CD8-positive, alpha-beta T cell (primary cell): ENCODE measurements at places on chromosomes 5 and 9.
A peak's percentile ranks its signal among the peaks of the same experiment; 100 is the strongest.

DNA sequence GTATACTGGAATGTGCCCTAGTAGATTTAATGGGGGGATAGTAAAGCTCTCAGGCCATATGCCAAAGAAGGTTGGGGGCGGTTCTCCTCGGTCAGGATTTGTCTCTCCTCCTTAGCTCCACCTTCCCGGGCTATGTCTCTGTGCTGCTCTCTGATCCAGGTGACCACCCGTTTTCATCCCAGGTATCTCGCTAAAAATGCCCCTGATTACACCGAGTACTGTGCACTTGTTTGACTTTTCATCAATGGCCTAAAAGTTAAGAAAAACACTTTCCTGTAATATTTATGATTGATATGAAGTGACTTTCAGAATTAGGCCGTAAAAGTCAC, 724 bp downstream of the NDUFS6 start:
- DNase-seq: no peak

DNA sequence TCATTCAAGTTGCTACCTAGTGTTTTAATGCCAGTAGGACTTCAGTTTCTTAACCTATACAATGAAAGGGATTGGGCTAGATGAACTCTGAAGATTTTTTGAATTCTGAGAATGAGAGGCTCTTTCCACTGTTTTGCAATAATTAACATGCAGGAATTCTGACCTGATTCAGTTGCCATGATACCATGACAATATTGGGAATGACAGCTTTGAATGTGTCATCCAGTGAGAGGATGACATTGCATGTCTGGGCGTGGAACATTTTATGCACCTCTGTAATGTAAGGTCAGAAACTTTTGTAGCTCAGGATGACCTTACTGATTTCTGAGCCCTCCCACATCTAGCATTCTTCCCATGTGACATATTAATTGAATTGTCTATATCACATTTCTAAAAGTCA, 30.6 kb upstream of the SPINK5 start:
- DNase-seq: no peak

DNA sequence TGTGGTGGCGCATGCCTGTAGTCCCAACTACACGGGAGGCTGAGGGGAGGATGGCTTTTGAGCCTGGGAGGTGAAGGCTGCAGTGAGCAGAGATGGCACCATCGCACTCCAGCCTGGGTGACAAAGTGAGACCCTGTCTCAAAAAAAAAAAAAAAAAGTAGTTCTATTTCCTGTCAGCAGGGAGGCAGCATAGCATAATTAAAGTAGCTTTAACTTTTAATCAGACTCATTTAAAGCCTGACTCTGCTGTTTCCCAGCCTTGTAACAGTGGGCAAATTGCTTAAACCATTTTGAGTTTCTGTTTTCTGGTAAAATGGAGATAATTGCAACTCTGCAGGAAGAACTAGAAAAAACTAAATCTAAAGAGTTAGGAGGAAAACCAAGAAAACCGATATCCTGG, 31.2 kb downstream of the CNOT6 start:
- DNase-seq: no peak

DNA sequence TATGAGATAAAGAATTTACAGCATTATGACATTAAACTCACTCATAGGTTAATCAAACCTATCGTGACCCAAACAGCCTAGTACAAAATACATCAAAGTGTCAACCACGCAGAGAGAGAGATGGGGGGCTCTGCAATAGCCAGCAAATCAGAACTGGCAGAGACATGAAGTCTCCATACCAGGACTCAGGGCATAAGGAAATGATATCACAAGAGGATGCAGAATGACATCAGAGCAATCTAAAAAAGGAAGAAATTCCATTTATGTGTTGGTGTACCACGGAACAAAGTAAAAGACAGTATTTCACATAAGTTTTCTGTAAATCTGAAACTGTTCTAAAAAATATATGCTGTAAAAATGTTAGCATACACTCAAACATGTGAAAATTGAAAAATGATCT, 24.6 kb downstream of the BICD2 start:
- no peak for DNase-seq

DNA sequence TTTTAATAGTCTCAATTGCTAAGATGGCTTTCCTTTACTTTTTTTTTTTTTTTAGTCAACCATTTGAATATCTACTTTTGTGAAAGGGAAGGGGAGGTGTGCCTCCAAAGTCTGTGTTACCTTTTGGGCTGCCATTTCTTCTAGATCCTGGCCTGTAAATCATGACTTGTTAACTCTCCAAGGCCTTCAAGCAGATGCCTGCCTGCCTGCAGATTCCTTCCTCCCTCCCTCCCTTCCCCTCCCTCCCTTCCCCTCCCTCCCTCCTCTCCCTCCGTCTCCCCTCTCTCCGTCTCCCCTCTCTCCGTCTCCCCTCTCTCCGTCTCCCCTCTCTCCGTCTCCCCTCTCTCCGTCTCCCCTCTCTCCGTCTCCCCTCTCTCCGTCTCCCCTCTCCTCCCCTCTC, 73.1 kb downstream of the COMMD10 start:
- DNase-seq: no peak

DNA sequence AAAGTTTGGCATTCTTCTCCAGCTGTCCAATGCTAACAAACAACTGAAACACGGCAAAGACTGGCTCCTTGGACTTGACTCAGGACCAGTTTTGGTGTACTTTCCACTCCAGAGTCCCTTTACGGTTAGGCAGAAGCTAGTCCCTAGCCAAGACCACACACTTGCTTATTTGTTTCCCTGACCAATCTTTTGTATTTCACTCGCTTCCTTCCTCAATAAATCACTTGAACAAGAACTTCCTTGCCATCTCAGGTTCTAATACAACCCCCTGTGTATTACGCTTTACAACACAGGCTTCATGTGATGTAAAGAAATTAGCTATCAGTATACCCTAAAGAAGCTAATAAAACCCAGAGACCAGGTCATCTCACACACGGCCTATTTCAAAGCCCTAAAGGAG, 947.5 kb upstream of the CTNND2 start:
- no peak for DNase-seq

DNA sequence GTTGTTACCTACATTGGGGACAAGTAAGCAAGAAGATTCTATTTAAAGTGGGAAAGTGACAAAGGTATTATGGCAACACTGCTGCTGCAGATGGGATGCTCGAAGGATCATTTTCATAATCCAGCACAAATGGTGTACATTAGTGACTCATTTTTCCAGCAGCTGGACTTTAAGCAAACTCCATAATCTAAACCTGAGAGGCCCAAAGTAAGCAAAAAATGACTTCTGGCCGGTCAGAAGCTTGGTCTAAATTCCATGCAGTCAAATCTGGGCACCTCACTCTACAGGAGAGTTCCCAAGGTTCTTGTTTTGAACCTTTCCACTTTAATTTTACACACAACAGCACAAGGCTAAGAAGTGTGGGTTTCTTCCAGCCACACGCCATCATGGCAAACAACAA, 43.6 kb upstream of the TRAF1 start:
- no peak for DNase-seq

GRCh38 chr5:168195110-168195509, 96.3 kb upstream of the WWC1 start:
- no peak for DNase-seq

DNA sequence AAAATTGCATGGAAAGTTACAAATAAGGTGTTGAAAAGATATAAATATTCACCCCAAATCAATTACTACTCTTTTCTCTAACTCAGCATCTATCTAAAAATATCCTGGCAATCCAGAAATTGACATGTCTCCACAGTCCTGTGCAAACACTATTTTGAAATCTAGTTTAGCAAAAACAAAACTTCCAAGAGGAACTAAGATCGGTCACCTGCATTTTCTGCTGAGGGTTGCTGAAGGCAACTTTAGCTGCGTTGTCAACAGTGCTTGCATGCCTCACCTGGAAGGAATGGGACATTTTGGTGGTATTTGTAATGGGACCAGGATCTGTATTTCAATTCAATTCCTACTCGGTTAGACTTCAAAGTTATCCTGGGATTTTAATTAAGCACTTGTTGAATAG, 398.3 kb downstream of the NTRK2 start:
- no peak for DNase-seq

- DNase-seq: peak; percentile 52
Observed at GRCh38 chr9:101705135-101705661, 33.2 kb downstream of the GRIN3A start.
